Glutamatergic neuron (in vitro differentiated cells): ENCODE measurements at places on chromosomes 16 and 17. TPM values are rescaled to one million over a fixed set of nuclear protein-coding genes. Genes with fewer than 3 reads are reported as not detected.

GRCh38 chr16:72937916-72938794 is 109.8 kb downstream of the ZFHX3 start:
- DNase-seq, result no peak

GRCh38 chr16:47037396-47037745 is 63.9 kb upstream of the DNAJA2 start:
- no peak for DNase-seq

DNA sequence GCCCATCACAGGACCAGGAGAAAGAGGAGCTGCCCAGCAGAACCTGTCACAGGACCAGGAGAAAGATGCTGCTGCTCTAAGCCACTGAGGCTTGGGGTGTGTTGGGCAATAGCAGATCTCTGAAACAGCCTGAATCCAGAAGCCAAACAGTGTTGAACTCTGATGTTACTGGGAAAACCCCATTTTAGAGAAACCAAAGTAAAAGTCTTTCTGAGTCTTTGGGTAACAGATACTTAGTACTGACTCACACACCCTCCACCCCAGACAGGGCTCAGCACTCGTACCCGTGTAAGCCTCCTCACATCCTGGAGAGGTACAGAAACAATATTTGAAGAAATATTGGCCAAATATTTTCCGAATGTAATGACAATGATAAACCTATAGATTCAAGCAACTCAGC is 82.8 kb upstream of the GNG13 start:
- no peak for DNase-seq

The LRRC37A gene
- total RNA-seq, result 11.5 TPM

- no peak for DNase-seq
Measured at GRCh38 chr17:19646788-19647696, 1.5 kb upstream of the ALDH3A2 start.

The USP7 gene
- total RNA-seq, result 167 TPM

The LAT gene
- 8.3 TPM for total RNA-seq

- DNase-seq, result no peak
Measured at GRCh38 chr16:2292221-2292620, 24.3 kb upstream of the RNPS1 start.

GRCh38 chr17:46984341-46984740 is 5.3 kb upstream of the RPRML start:
- DNase-seq, result peak; percentile 41

The KIF18B gene
- total RNA-seq, result 7.4 TPM

The CCL14 gene
- total RNA-seq, result not detected

DNA sequence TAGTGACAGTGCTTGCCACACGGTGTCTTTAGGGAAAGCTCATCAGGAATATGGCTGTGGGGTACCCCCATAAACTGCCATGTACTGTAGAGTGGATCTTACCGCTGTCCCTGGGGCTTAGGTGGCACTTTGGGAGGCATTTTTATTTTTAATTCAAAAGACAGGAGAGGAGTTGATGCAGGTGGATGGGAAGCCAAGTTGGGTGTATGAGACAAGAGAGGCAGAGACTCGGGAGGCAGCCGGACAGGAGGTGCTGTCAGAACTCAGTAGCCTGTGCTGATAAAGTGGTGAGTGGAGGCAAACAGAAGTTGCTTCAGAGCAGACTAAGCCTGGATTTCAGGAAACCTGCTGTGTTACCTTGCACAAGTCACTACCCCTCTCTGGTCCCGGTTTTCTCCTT is 185.9 kb downstream of the TMEM132E start:
- no peak for DNase-seq

GRCh38 chr16:82379551-82379950 is 209.5 kb upstream of the MPHOSPH6 start:
- DNase-seq, result no peak

GRCh38 chr17:9380361-9380760 is 195.3 kb downstream of the STX8 start:
- DNase-seq, result no peak

DNA sequence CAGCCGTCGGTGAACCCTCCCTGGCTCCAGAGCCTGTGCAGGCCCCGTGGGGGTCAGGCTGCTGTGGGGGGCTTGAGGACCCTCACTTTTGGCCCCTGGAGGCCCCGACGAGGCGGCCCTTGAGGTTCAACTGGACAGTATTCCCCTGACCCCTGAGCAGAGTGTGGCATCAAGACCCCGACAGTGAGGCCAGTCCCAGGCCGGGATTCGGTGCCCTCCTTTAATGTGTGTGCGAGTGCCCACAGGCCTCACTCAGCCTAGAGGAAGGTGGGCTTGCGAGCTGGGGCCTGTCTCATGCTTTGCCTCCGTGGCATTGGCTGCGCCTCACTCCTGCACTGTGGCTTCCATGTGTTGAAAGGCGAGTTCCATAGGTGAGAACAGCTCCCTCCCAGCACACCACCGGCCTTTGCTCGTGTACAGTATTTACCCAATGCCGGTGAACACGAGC is 94.5 kb downstream of the METRNL start:
- no peak for DNase-seq

DNA sequence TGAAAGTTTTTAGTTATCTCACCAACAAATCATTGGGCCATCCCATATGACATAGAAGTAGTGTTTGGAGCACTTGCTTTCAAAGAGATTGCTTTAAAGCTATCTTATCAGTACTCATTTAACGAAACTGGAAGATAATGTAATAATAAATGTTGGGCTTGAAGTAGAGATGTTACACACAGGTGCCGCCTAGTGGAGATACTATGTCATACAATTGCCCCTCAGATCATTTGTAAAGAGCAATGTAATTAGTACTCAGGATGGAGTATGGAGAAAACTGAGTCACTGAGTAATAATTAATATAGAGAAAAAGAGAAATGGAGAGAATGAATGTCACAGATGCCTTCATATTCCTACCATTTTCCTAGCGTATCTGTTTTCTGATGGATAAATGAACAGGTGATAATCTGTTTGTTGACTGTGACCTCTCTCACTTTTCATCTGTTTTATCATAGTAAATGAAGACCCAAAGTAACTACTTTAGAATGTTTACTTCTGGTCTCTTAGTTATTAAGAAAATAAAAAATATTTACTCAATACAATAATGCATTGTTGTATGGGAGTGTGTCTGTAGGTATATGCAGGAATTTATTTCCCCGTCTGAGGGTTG is 80.4 kb downstream of the EFCAB5 start:
- no peak for DNase-seq

GRCh38 chr17:82950525-82951102 is 110.8 kb upstream of the ZNF750 start:
- no peak for DNase-seq

- peak; percentile 43 for DNase-seq
Measured at GRCh38 chr16:52446080-52446479, 100.9 kb downstream of the TOX3 start.

The SPATA32 gene
- total RNA-seq, result not detected

DNA sequence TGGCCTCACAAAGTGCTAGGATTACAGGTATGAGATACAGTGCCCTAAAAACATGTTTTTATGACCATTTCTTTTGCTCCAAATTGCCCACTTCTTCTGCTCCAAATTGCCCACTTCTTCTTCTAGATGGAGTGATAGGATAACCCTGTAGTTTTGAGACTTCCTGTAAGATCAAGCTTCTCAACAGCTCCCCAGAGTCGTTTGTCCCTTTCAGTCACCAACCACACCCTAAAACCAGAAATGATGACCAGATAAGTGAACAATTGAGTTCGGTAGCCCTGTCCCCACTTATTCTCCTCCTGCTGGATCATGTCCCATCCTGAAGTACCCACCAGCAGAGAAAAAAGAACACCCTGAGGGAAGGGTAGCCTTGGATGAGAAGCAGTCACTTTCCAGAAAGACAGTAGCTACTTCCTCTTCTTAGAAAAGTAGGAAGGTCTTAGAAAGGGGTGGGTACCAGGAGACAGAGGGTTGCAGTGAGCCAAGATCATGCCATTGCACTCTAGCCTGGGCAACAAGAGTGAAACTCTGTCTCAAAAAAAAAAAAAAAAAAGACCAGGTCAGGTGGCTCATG is 2.5 kb downstream of the ODAD4 start:
- DNase-seq, result no peak

DNA sequence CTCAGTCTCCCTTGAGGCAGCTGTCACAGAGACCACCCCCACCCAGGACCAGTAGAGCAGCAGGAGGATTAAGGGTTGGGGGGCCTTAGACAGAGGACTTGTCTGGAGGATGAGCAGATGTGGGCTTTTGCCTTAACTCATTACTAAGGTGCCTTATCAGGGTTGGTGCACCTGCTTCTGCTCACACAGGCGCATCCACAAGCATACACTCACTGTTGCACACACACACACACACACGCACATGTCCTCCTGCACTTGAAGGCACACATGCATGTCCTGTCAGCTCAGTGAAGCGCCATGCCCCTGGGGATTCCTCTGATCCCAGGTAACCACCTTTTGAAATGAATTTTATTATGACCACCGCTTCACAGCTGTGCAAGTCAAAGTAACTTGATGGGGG is 1.2 kb downstream of the GFAP start:
- no peak for DNase-seq
